ENCODE measurements at places on chromosomes 16 and 17.

- no peak for DNase-seq
Observed at GRCh38 chr16:1915732-1916639, 2.2 kb downstream of the HS3ST6 start.

DNA sequence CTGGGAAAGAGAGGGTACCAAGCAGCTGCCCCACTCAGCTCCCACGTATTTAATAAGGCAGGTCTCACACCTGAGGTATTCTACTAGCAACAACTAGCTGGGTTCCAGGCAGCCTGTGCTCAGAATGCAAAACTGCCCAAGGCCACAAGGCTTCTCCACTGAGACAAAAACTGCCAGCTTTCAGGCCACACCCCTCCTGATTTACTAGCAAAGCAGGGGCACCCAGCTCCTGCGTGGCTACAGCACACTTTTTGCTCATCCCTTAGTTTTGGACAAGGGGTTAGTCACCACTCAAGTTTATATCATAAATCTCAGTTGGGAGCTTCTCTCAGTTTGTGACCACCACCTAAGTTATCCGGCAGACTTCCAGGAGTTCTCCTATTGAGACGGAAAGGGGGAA is 494.6 kb downstream of the CDH11 start:
- no peak for DNase-seq

GRCh38 chr17:58520843-58521430 is 6.5 kb upstream of the MTMR4 start:
- no peak for DNase-seq

- no peak for DNase-seq
Observed at GRCh38 chr17:60392845-60393702, 1.1 kb upstream of the USP32 start.

GRCh38 chr16:56252835-56253234 is 61.5 kb downstream of the GNAO1 start:
- no peak for DNase-seq

DNA sequence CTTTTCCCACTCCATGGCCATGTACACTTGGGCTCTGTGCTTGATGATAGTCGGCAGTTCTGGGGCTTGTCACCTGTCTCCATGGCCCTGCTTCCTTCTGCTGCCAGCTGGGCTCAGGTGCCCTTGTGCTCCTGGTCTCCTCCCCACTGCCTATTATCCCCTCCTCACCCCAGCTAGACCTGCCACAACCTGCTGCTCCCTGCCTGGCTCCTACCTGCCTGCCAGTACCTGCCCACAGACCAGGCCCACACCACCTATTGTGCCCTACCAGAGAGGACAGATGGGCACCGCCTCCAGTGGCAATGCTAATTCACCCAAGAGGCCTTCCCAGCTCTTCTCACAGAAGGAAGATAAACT is 538 bp upstream of the RAPGEFL1 start:
- no peak for DNase-seq

DNA sequence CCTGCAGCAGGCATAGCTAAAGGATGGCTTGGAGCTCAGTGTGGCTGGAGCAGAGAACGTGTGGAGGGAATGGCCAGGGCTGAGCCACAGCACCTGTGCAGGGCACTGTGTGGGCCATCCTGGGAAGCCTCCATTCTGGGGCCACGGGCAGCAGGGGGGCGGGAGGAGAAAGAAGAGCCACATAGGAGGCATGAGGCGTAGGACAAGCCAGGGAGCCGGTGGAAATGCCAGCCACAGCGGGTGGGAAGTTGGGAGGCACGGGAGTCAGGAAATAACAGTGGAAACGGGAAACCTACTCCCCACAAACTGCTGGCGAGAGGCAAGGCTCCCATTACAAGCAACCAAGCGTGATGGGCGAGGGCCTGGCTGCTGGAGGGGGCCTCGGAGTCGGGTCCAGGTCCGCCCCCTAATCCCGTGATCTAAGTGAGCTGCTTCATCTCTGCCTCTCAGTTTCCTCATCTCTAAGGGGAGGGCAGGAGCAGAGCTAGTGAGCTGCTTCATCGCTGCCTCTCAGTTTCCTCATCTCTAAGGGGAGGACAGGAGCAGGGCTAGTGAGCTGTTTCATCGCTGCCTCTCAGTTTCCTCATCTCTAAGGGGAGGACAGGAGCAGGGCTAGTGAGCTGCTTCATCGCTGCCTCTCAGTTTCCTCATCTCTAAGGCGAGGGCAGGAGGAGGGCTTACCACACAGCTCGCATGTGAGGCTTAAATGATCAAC is 104.9 kb downstream of the ADCY9 start:
- no peak for DNase-seq

DNA sequence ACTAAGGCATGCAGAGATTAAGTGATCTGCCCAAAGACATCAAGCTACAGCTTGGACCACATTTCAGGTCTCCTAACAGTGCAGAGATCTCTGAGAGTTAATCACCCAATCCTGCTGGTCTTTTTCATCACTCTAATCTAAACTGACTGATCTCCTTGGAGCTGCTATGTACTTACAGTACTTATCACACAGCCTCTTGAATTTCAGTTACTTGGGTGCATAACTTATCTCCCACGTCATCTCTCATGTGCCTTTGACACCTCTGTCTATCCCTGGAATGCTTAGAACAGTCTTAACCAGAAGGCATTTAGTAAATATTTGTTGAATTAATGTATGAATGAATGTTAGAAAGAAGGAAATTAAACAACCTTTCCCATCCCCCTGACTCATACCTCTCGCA is 139.0 kb downstream of the SNX11 start:
- DNase-seq = no peak

DNA sequence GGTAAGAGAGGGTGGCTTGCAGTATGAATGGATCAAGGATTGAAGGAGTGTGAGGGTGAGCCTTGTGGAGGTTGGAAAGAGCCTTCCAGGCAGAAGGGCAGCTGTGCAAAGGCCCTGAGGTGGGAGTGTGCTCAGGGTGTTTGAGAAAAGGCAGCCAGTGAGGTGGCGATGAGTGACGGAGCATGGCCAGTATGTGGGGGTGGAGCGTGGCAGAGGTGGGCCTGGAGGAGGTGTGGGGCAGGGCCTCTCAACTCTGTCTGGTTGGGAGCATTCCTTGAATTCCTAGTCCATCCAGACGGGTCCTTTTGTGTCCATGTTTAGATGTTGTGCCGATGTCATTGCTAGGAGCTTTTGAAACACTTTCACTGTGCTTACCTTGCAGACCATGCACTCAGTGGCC is 51.3 kb downstream of the EPN2 start:
- DNase-seq = no peak
